ENCODE measurements at places on chromosomes 3 and 15. TPM values are rescaled to one million over a fixed set of nuclear protein-coding genes. Genes with fewer than 3 reads are reported as not detected.

The ADGRG7 gene
- not detected for total RNA-seq

The STARD9 gene
- total RNA-seq, result 35.1 TPM

The GCSAM gene
- total RNA-seq, result not detected

The RIOX2 gene
- 17.2 TPM for total RNA-seq

The AMIGO3 gene
- 1.3 TPM for total RNA-seq

The PIK3CA gene
- total RNA-seq, result 77.6 TPM

The SLC9A9 gene
- total RNA-seq, result 5.0 TPM

The LRRC49 gene
- 201 TPM for total RNA-seq

The MST1R gene
- 3.8 TPM for total RNA-seq

The PAK2 gene
- 90.1 TPM for total RNA-seq

The SLC26A6 gene
- 8.8 TPM for total RNA-seq

The B3GALNT1 gene
- total RNA-seq, result 88.3 TPM

The MAP6D1 gene
- total RNA-seq, result 5.6 TPM

All from parietal lobe (tissue), 2 donors.